GM12878 (cell line): ENCODE measurements at places on chromosomes 6 and 20.

GRCh38 chr6:168778201-168778600 lies 337.2 kb downstream of the SMOC2 start:
- DNase-seq = no peak

DNA sequence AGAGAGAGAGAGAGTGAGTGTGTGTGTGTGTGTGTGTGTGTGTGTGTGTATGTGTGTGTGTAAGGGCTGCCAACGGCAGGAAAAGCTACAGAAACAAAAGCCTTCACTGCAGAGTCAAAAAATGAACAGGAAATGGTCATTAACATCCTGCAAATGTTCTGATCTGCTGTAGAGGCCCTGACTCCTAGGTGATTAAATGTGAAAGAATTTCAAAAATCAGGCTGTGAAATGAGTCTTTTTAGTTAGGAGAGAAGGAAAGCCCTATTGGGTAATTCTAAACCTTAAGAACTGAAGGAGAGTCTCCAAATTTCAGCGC lies 166.5 kb upstream of the MYLIP start:
- DNase-seq = no peak

GRCh38 chr6:159311618-159312017 lies 142.4 kb downstream of the FNDC1 start:
- DNase-seq = no peak

DNA sequence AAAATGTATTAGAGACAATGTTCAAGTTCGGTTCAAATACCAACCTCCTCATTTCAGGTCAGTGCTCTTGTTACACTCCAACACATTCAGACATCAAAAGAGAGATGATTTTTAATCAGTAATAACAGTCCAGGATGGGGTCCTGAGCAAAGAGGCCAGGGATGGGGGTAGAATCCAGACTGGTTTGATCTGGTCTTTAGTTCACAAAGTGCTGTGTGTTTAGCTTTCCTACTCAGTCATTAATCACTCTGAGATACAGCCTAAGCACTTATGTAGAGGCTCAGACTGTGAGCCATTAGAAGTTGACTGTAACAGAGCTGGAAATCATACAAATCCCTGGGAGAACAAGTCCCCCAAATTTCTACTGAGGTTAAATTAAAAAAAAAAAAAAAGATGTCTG lies 241.6 kb downstream of the PTPRK start:
- no peak for DNase-seq

GRCh38 chr6:52392944-52393343 lies 27.2 kb upstream of the EFHC1 start:
- DNase-seq = no peak

GRCh38 chr6:14282854-14283505 lies 165.4 kb downstream of the CD83 start:
- DNase-seq = no peak

DNA sequence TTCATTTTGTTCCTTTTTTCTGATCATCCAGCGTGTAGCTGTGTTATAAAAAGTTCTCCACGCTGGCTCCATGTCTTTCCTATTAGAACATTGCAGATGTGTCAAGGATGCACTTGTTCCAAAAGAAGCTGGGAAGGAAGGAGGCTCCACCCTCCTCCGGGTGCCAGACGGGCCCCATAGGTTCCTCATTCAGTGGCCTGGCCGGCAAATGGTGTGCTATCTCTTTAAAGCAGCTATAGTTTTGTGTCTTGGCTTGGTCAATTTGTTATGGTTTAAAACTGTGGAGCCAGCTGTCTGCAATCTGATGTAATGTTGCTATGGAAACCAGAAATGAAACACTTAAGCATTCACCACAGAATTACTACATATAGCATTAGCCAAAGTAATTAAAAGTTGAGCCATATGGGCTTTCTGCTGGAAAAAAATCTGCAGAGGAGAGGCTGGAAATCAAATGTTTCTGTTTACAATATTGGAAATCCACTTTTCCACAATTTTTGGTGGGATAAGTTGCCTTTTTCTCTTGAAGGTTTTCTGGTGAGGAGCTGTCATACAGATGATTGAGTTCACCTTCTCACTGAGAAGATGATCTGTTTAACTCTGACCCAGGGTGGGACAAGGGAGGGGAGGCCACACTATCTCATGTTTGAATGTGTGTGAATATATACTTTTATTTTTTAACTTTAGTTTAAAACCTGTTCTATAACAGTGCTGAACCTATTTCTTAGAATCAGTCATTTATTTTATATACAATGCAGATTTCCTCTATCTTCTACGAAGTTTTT lies 167.4 kb downstream of the SASH1 start:
- DNase-seq = no peak

DNA sequence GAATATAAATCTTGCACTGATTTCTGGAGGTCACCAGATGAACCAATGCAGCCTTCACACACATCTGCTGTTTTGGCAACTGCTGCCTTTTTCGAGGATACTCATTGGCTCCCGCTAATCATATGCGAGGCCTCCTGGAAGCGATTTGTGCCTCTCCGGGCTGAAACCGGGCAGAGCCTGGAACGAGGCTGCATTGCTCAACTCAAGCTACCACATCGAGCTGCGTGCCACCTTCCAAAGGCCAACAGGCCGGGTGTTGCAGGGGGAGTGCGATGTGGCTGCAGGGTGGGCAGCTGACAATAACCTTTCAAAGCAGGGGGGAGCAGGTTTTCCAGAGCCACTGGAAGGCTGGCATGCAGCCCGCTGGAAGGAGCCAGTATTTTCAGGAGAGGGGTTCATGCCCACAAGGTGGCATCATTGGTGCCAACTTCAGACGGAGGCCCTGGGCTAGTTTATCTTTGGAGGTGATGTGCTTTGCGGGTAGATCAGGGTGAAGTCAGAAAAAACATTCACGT lies 122.6 kb upstream of the IFNGR1 start:
- DNase-seq = no peak
